ENCODE measurements at places on chromosomes 1 and 21.

DNA sequence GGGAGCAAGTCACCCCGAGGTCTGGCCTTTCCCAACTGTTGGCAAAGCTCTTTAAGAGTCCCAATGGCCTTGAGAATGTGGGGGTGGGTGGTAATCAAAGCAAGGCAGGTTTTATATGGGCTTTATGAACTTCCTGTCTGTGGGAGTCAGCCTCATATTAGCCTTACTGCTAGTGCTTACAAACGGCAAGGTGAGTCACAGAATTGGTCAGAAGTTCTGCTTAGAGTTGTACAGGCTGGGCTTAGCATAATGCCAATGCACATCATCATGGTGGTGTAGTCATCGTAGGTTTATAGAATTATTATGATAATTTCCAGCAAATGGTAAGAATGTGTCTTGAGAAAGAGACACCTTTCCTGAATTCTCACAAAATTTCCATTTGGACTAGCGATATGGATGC, 192.7 kb upstream of the KIAA0040 start:
- no peak for DNase-seq

GRCh38 chr21:38915546-38915945, 109.8 kb downstream of the ETS2 start:
- no peak for DNase-seq

DNA sequence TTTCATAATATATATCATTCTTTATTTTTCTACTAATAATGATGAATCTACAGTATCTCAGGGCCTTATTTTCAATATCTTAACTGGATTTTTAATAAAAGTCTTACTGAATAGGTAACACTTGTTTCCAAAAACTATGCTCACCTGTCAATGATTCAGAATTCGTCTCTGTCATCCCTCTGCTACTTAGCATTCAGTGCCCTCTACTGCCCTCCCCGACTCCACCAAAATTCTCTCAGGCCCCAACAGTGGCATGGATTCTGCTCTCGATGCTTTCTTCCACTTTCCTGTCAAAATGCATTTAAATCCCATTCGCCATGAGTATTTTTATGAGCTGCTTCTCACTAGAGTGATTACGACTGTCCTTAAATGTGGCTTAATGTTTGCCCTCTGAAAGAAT, 10.5 kb upstream of the BACH1 start:
- DNase-seq = no peak

- no peak for DNase-seq
Observed at GRCh38 chr1:115545096-115545720, 96.6 kb upstream of the VANGL1 start.

GRCh38 chr1:57007948-57008347, 42.1 kb upstream of the C8B start:
- DNase-seq = no peak

- DNase-seq = no peak
Observed at GRCh38 chr1:227136210-227136820, 182.0 kb downstream of the CDC42BPA start.

GRCh38 chr1:150612014-150612345, 17.4 kb downstream of the ENSA start:
- no peak for DNase-seq

DNA sequence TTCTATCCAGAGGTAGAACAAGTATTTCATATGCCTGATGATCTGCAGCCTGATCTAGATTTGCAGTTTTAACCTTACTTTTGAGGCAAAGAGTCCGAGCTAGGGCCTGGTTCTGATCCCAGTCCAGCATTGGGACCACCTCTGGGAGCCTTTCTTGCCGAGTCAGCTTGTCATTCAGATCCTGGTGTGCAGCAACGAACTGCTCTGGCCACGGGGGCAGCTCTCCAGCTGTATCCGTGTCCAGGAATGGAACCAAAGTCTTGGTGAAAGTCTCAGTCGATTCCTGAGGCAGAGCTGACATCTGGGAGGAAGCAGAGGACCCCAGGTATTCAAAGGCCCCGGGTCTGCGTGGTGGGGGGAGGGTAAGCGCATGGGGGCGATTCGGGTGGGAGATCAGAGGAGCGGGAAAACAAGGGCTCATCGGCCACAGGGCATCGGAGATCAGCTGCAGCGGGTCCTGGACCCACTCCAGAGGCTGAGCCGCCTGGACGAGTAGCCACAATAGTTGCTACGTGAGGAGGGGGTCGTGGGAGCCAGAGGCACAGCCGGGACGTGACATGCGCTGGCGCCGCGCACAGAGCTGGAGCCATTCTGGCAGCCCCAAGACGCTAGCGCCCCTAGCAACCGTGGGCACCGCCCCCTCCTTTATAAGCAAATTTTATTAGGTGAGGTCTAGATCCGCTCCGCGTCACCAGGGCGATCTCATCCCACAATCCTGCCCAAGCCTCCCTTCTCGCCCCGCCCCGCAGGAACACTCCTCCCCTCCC, 32.4 kb upstream of the BSDC1 start:
- no peak for DNase-seq

GRCh38 chr21:44778094-44778493, 23.5 kb downstream of the UBE2G2 start:
- DNase-seq = no peak

- DNase-seq = no peak
Observed at GRCh38 chr1:201192261-201192788, 1.7 kb downstream of the IGFN1 start.
